ENCODE measurements at places on chromosomes 2 and 18.

DNA sequence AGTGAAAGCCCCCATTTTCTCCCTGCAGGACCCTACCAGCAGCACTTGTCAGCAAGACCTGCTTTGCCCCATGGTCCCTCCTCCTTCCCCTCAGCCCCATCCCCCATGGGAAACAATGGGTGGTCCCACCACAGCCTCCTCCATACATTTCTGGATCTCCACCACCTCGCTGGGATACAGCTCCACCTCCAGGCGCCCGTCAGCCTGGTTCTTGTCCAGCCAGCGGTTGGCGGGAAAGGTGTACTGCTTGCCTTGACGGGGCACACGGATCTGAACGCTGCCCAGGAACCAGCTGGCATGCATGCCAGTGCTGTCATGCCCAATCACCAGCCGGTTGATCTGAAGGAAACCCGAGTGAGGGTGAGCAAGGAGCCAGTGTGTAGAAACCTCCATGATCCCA, 90.9 kb downstream of the LOXHD1 start:
- no peak for DNase-seq

GRCh38 chr2:101619191-101619591, 78.3 kb upstream of the MAP4K4 start:
- DNase-seq = no peak

DNA sequence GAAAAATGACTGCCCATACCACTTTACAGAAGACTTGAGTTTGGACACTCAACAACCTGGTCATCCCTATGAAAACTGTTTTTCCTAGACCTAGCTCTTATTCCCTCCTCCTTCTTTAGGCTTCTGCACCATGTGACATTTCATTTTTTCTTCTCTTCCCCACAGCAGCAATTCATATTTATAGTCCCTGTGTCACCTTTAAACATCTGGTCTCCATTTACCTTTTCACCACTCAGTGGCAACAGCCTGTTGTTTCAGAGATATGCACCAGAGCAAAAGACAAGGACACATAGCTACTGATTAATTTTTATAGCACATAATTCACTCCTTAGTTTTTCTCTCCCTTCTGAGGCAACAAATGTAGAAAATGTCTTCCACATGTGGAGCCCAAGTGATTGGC, 118.7 kb downstream of the RIT2 start:
- no peak for DNase-seq

- DNase-seq = no peak
These were observed 118.2 kb upstream of the REV1 start for GRCh38 chr2:99607861-99608491.

DNA sequence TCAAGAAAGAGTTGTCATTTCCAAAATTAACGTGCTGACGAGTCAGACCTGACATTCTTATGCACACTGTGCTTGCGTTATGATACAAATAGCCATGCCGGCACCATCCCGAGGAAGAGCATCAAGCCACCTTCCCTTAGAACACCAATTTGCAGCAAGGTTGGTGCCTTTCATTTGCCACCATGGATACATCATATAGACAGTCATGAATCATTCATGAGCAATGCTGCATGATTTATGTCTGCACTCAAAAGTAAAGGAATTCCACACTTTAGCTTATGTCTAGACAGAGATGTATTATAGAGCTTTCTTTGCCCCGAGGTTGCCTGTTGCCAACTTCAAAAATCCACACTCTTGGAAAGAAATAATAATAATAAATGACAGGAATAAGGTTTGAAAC, 166.9 kb downstream of the VWC2L start:
- no peak for DNase-seq

DNA sequence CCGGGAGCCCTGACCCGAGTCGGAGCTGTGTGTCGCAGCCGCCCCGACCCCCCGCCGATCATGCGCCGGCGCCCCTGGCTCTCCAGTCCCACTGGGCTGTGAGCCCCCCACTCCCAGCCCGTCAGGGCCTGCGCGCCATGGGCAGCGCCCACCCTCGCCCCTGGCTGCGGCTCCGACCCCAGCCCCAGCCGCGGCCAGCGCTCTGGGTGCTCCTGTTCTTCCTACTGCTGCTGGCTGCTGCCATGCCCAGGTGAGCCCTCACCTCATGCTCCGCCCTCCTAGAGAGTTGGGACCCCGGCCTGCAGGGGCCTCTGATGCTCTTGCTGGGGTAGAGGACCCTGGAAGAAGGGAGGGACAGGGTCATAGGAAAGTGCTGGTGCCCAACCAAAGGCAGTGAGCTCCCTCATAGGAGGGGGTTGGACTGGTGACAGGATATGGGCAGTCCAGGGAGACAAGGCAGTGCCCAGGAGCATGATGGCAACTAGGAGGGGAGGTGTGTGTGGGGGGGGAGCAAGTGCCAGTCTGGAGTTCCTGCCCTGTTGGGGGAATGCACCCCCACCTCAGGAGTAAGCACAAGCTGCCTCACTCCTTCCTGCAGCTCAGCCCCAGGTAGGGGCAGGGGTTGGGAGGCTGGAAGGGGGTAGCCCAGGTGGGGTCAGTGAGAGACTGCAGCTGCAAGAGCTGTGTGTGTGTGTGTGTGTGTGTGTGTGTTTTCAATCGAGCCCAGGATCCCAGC, 375 bp downstream of the WNT10A start:
- DNase-seq = no peak

DNA sequence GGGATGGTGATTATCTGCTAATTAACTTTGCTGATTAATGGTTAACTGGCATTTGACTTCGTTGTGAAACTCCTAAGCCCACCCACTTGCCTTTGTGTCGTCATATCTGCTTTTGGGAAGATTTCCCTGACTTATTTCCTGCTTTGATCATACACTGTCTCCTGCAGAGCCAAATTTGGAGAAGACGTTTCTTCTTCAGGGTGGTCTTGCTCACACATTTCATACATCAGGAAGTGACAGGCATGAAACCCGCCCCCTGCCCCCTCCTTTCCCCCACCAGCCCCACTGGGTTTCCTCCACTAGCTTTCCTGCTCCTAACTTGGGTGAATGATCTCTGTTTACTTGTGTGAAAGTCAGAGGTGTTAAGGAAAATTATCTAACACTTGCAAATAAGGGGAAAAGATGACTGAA, 300.1 kb downstream of the TSN start:
- DNase-seq = no peak

- DNase-seq = no peak
These were observed 4.9 kb upstream of the GPC1 start for GRCh38 chr2:240430595-240430994.

GRCh38 chr2:187034434-187034833, 185.5 kb upstream of the ZSWIM2 start:
- DNase-seq = no peak

DNA sequence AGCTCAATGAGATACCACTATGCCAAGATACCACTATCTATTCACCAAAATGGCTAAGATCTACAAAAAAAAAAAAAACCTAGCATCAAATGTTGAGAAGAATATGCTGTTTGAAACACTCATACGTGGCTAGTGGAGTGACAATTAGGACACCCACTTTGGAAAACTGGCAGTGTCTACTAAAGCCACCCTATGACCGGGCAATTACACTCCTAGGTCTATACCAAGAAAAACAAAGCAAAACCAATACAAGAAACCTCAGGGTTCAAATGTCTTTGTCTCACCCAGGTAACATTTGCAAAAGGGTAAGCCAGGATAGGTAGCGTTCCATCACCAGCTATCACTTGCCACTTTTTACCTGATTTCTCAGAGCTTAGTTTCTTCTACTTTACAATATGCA, 123.6 kb upstream of the CAB39 start:
- no peak for DNase-seq

DNA sequence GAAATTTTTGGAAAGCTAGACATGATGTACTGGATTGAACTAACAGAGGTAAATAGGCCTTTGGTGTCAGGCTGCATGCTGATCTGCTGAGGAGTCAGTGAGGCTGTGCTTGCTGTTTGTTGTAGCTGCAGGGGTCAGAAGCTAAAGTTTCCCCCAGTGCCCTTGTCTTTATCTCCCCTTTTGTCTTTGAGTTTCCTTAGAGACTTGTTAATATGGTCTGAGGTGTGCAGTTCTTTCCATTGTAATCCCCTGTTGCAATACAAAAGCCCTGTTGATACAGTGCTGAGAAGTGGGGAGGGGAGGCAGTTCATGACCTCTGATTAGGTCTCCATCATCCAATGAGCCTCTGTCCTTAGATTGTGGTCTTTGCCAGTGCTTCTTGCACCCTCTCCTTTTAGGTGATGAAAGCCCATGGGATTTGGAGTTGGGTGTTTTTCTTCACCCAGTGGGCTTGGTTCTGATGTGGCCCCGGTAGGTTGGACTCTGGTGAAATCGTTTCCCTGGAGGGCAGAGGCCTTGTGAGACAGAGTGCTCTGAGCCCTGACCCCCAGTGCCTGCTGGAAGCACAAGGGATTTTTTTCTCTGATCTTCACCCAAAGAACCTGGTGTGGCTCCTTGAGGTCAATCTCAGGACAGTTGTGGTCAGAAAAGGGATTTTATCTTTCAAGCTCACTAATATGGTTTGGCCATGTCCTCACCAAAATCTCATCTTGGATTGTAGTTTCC, 163.1 kb downstream of the TMEM18 start:
- DNase-seq = no peak

DNA sequence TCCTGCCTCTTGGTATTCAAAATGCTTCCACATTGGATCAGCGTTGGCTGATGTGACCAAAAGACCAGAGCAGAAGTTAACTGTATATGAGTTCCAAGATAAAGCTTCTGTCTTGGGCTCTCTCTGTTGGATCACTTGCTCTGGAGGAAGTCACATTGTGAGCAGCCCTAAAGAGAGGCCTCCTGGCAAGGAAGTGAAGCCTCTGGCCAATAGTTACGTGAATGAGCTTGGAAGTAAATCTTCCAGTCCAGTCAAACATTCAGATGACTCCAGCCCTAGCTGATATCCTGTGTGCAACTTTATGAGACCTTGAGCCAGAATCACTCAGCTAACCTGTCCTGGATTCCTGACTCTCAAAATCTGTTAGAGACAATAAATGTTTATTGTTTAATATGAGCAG, 67.7 kb upstream of the CDKL4 start:
- DNase-seq = no peak

GRCh38 chr2:65121-65520, 18.8 kb upstream of the FAM110C start:
- no peak for DNase-seq

DNA sequence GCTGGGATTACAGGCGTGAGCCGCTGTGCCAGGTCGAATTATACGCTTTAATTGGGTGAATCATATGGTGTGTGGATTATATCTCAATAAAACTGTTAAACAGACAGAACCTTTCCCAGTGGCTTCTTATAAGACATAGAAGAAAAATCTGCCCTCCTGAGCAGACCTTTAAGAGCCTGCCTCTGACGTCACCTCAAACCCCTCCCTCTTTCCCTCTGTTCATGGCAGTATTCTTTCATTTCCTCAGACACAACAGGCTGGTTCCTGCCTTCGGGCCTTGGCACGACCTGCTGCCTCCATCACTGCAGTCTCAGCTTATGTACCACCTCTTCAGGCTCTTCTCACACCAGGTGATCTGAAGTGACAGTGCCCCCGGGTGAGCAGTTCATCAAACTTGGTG, 14.0 kb upstream of the PDIA6 start:
- no peak for DNase-seq

DNA sequence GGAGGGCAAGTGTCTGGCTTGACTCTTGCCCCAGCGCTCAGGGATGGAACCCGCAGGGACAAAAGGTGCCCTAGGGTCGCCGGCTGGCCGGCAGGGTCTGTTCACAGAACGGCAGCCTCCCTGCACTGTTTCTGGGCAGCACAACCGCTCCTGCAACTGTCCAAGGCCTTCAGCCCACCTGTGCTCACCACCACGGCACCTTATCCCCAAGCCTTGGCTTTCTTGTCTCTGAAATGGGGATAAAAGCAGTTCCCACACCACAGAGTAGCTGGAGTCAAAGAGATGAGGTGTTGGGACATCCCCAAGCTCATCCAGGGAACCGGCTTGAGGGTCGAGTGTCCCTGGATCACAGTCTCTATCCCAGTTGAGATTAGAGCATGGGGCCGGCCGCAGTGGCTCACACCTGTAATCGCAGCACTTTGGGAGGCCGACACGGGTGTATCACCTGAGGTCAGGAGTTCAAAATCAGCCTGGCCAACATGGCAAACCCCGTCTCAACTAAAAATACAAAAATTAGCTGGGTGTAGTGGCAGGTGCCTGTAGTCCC, 4.7 kb downstream of the SNORC start:
- no peak for DNase-seq

DNA sequence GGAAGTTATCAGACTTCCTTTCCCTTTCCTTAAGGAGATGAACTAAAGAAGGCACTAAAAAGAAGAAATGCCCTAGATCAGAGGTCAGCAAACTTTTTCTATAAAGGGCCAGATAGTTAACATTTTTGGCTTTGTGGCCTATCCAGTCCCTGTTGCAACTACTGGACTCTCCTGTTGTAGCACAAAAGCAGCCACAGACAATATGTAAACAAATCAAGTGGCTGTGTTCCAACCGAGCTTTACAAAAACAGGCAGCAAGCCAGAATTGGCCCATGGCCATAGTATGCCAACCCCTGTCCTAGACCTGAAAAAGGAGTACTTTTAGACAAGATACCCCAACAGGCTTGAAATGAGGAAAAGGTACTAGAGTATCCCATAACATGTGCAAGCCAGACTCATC, 10.9 kb downstream of the NHEJ1 start:
- DNase-seq = no peak

DNA sequence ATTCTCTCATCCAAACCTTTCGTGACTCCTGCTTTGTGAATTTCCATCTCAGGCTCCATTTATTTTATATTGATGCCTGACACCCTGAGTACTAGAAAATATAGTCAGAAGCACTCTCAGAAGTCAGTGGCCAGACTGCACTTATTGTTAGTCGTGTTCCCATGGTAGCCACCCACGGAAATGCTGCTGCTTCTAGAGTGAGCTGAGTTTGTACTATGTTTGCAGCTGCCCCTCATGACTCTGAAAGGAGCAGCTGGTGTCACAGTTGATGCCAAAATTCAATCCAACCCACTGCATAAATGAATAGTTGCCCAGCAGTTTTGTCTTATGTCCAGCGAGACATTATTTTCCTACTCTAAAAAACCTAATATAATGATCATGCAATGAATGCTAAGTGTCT, 265.2 kb upstream of the SPHKAP start:
- peak; percentile 5 for DNase-seq

DNA sequence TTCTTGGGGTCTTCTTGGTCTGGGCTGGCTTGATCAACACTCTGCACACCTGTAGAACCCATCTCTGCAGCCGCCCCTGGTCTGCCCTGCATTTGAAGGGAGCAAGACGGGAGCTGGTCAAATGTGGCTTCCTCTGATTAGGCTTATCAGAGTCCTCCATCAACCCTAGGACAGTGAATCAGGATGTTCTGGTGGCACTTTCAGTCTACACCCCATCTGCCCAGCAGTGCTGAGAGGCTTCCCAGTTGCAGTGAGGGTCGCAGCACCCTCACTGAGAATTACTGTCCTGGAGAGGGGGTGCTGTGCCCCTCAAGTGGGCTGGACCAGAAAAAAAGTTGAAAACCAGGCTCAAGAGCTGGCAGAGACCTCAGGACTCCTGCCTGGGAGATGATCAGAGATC, 152.9 kb downstream of the DYSF start:
- DNase-seq = no peak

- no peak for DNase-seq
These were observed 10.5 kb downstream of the PROC start for GRCh38 chr2:127428815-127429109.

GRCh38 chr2:31226266-31226665, 7.7 kb upstream of the EHD3 start:
- no peak for DNase-seq

- DNase-seq = no peak
These were observed 3.3 kb upstream of the HJURP start for GRCh38 chr2:233857511-233858141.
